ENCODE measurements at places on chromosomes 5 and 9.

DNA sequence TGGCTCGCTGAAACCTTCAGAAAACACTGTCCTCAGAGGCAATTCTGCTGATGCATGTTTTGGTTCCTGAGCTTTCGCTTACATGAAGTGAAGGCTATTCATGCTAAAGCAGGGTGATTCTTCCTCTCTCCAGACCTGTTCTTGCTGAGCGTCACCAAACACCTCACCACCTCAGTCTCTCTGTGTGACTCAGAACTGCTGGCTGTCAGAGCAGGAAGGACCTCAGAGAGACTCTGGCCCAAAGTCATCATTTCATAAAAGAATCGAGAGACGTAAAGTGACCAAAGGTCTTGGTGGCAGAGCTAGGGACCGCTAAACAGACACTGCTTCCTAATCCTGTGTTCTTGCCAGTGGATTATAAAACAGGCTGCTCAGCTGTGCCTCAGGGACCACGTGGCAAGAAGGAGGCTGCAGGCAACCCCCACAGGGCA is 73.8 kb downstream of the LHFPL2 start:
- no peak for DNase-seq

DNA sequence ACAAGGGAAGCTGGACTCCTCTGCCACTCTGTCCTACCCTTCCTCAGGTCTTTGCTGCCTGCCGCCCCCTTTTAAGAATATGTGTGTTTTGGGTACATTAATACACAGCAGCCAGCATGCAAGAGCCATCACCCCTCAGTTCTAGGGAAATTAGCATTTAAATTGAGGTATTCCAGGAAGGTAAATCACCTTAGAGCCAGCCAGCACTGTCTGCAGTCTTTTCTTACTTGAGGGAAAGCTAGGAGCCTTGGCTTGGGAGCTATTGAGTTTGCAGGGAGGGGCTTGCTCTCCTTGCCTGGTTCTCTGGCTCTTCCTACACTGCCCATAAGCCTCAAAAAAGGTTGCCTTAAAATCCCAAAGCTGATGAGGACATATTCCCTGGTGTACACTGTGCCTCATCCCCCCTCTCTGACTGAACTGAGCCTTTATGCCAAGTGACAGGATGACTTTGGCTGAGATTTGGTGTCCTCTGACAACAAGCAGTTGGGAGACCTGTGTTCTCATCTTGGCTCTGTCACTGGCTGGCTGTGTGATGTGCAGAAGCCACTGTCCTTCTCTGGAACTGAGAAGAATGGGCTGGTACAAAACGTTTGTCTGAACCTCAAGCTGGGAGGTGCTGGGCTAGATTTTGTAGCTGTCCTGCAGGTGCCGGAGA is 54.1 kb downstream of the TRIM32 start:
- no peak for DNase-seq

DNA sequence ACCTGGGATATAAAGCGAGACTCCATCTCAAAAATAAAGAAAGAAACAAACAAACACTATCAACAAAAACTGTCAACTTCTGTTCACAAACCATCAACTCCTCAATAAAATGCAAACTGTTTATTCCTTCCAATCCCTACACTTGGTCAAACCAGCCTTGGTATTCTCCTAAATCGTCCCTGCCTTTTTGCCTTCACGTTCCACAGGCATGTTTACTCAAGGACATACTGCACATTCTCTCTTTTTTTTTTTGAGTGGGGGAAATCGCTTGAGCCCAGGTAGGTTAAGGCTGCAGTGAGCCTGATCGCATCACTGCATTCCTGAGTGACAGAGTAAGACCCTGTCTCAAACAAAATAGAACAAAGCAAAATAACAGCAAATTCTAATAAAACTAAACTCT is 13.0 kb downstream of the UBAP2 start:
- DNase-seq = no peak

DNA sequence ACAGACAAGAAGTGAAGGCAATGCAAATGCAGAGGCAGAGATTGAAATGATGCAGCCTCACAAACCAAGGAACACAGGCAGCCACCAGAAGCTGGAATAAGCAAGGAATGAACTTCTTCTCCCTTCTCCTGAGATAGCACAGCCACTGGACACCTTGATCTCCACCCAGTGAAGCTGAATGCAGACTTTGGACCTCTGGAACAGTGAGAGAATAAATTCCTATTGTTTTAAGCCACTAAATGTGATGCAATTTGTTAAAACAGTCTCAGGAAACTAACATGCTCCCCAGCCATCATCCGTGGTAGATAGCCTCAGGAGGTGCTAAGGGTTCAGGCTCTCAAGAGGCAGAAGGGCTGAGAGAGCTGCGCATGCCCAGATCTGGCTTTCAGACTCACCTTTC is 512.2 kb upstream of the ZNF608 start:
- peak; percentile 23 for DNase-seq

DNA sequence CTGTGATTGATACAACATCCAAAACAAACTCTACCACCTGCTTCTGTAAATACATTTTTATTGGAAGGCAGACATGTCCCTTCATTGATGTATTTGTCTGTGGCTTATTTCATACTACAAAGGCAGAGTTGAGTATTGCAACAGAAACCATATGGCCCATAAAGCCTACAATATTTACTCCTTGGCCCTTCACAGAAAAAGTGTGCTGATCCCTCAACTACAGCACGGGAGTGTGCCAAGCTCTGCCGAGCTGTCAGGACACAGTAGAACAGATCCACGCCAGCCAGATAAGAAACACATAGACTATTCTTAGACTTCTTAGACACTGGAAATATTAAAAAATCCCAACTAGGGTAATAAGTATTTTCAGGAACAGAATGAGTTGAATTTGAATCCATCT is 13.2 kb downstream of the TICAM2 start:
- DNase-seq = no peak

DNA sequence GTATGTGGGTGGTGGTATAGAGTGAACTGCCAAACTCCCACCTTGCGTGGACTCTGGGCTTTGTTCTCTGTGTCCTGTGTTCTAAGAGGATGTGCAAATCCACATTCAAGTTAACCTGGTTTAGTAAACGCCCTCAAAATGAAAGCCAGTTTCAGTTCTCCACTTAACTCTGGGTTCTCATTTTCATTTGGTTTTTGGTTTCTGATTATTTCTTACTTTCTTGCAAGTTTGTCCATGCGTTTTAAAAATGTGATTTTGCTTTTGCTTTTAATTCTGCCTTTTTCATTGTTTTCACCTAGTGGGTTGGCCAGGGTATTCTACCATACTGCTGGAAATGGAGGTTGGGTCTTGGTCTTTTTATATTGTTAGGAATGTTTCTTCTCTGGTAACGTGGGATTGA is 38.2 kb downstream of the GALNT10 start:
- no peak for DNase-seq

GRCh38 chr9:9846557-9846956 is 766.2 kb downstream of the PTPRD start:
- DNase-seq = no peak

DNA sequence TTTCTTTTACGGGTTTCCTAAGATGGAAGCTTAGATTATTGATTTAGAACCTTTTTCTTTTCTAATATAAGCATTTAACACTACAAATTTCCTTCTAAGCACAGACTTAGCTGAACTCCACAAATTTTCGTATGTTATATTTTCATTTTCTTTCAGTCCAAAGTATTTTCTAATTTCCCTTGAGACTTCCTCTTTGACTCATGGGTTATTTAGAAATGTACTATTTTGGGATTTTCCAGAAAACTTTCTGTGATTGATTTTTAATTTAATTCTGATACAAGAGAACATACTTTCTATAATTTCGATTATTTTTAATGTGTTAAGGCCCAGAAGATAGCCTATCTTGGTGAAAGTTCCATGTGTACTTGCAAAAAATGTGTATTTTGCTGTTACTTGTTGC is 19.7 kb upstream of the TBCA start:
- no peak for DNase-seq

DNA sequence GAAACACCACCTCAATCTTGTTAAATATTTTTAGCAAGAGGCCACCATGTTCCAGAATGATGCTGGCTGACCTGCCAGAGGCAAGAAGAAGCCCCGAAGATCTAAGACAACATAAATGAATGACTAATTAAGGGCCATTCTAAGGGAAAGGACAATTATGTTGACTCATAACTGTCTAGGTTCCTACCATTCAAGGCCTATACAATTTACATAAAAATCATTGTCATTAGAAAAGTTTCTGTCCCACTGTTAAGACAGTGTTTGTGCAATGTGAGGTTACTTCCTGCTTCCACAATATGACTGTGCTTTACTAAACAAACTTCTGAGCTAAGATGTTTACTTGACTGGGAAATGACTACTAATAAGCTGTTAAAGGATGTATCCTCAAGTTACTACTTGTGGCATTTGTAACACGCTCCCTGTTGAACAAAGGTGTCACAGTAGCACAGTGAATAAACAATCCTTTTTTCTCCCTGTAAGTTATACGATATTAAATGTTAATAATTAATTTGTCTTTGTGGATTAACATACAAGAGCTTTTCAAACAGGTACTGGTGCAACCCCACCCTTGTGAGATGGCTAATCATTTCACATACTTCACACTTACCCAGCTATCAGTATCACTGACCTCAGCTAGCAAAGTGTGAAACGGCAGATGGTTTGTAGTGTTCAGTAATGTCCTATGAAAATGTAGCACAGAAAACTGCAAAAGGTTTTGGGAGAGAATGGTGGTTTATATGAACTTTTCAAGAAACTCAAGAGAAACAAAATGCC is 195.8 kb downstream of the EFNA5 start:
- DNase-seq = no peak

- DNase-seq = no peak
Observed at GRCh38 chr5:135386096-135386495, 12.9 kb downstream of the MACROH2A1 start.

DNA sequence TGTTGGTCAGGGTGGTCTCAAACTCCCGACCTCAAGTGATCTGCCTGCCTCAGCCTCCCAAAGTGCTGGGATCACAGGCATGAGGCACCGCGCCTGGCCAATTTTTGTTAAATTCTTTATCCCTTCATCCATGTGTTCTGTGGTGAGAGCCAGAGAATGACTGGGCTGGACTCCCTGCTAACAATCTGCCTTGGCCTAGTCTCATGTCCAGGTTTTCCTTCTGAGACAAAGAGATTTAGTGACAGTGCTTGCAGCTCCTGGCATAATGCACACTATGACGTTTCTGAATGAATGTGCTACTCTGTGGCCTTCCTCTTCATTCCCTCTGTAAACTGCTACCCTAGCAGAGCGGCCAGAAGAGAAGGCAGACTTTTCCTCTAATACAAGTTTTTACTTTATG is 79.3 kb downstream of the FOXD1 start:
- DNase-seq = no peak

DNA sequence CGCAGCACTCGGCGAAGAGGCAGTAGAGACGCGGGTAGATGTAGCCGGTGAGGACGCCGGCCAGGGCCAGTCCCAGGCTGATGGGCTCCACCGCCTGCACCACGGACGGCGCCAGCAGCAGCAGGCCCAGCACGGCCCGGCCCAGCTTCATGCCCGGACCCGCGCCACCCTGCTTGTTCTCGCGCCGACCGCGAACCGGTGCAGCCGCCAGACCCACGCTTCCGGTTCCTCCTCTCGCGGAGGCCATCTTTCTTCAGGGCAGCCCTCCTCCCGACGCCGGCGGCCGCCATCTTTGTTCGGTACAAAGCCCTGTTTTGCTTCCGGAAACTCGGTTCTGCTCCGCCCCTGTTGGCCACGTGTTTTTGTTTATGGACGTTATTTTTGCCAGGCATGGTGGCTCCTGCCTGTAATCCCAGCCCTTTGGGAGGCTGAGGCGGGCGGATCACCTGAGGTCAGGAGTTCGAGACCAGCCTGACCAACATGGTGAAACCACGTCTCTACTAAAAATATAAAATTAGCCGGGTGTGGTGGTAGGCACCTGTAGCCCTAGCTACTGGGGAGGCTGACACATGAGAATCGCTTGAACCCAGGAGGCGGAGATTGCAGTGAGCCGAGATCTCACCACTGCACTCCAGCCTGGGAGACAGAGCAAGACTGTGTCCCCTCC is at the start of gene TOR1A:
TOR1A (minus strand) TSS at position 202 of the 667 bp plus-strand sequence; CDS start at position 151, 51 bp downstream.
- DNase-seq = peak; percentile 97

GRCh38 chr5:18314192-18314778 is 680.0 kb downstream of the TAF11L14 start:
- DNase-seq = no peak

DNA sequence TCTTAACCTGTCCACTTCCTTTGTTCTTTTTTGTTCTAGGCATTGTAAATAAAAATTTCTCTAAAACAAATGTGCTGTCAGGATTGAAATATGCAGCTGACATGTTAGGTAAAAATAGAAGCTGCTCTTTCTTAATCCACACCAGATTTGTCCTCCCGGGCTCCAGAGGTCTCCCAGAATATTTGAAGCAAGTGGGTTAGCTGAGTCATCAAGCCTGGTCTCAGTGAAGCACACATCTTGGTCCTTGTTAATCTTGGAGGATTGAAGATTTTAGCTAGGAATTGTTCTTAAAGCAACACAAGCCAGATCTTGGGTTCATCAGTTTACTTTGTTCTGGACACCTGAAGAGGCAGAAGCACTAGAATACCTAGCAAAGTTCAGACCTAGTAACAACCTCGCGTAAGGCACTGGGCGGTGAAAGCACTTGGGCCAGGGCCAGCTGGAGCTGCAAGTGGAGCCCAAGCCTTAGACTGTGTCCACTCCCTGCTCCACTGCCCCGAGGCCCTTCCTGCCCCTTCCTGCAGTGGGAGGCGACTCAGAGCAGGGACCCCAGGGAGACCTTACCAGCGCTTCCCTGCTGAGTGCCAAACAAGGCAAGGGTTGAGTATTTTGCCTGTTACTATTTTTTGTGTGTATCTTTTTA is 36.5 kb downstream of the HABP4 start:
- DNase-seq = peak; percentile 25

- DNase-seq = no peak
Observed at GRCh38 chr9:115142090-115142489, 24.1 kb upstream of the TNC start.

DNA sequence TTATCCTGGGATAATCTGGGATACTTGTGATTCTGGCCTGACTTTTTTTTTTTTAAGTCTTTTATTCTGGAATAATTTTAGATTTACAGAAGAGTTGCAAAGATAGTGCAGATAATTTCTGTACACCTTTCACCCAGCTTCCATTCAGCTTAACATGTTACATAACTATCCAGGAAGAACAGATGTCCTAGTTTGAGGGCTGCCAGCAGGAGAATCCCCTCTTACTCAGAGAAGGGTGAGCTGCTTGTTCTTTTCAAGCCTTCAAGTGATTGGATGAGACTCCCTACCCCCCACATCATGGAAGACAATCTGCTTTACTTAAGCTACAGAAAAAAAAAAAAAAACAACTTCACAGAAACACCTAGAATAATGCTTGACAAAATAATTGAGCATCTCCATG is 254.2 kb downstream of the TRIM32 start:
- no peak for DNase-seq

- DNase-seq = peak; percentile 33
Observed at GRCh38 chr9:107484117-107484723, 5.3 kb downstream of the KLF4 start.

- no peak for DNase-seq
Observed at GRCh38 chr5:135871268-135871915, 24.2 kb downstream of the IL9 start.

GRCh38 chr9:98598861-98599260 is 109.9 kb downstream of the GABBR2 start:
- no peak for DNase-seq

- no peak for DNase-seq
Observed at GRCh38 chr5:164306662-164307061, 801.2 kb downstream of the MAT2B start.

- no peak for DNase-seq
Observed at GRCh38 chr9:97858826-97859225, 5.8 kb downstream of the FOXE1 start.
